ENCODE measurements at places on chromosomes 4 and X.

DNA sequence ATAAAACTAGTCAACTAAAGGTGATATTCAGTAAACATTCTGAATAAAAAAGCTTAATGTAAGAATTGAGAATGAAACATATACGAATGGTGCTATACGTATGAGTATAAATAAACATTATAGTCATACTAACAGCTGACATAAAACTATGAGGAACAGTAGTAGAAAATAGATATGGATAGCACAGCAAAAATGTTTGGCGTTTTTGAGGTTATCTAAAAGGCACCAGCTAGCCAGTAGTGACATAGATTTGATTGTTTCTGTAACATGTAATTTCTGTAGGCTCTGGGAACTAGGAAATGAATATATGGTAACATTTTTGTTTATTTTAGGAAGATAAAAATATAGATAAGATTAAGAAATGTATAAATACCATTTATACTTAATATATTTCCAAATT lies 69.3 kb downstream of the SNX25 start:
- DNase-seq: no peak

GRCh38 chr4:33494150-33494549 lies 2750.2 kb downstream of the ARAP2 start:
- peak; percentile 8 for DNase-seq

DNA sequence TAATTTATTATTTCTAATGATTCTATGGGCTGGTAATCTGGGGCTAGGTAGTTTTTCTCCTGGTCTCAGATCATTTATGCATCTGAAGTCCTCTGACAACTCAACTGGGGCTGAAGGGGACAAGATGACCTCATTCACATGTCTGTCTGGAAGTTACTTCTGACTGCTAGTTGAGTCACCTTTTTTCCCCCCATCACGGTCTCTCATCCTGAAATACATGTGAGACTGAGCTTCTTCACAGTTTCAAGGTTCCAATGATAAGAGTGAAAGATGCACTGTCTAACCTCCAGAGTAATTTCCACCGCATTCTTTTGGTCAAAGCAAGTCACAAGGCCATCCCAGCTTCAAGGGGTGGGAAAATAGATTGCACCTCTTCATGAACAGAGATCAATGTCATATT lies 356.7 kb upstream of the RPS6KA3 start:
- peak; percentile 24 for DNase-seq

GRCh38 chr4:85005865-85006377 lies 39.4 kb upstream of the WDFY3 start:
- peak; percentile 76 for DNase-seq

GRCh38 chr4:112311516-112311915 lies 14.3 kb downstream of the ALPK1 start:
- DNase-seq: no peak

DNA sequence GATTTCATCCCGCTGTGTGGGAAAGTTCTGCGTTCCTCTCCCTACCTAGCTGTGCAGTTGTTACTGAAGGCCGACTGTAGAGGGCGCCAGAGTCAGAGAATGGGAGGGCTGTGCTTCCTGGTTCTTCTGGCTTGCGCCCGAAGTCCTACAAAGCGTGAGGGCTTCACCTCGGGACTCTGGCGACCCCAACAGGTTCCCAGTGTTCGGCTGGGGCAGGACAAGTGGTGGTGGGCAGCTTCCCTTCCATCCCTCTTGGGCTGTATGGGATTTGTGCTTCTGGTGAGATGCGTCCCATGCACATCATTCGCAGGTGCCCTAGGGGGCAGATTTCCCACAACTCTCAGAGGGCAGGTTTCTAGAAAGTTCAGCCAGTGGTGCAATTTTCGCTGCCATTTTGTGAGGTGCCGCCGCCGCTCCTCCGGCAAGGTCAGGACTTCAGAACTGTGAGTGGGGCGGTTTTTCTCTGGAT lies 27.3 kb downstream of the CT45A1 start:
- DNase-seq: no peak

GRCh38 chr4:109821185-109821584 lies 5.6 kb downstream of the GAR1 start:
- DNase-seq: no peak

DNA sequence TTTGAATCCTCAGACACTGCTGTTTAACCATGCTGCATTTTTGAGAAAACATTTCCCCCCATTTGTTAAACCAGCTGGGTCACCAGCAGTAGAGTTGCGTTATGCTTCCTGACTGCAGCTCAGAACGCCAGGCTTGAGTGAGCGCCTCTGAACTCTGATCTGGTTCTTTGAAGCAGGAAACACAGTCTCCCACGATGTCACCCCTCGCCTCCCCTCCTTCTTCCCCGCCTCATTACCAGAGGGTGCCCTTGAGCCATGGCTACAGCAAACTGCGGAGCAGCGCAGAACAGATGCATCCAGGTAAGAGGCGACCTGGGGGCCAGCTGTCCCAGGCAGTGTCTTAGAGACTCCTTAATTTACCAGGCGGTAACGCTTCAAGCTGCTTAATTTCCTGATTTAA lies 78.4 kb downstream of the REPS2 start:
- DNase-seq: no peak

- DNase-seq: no peak
These were observed at the start of gene SLC25A31 for GRCh38 chr4:127730142-127730913. SLC25A31 (plus strand) TSS chr4:127730400; CDS start chr4:127730546, 146 bp downstream.

DNA sequence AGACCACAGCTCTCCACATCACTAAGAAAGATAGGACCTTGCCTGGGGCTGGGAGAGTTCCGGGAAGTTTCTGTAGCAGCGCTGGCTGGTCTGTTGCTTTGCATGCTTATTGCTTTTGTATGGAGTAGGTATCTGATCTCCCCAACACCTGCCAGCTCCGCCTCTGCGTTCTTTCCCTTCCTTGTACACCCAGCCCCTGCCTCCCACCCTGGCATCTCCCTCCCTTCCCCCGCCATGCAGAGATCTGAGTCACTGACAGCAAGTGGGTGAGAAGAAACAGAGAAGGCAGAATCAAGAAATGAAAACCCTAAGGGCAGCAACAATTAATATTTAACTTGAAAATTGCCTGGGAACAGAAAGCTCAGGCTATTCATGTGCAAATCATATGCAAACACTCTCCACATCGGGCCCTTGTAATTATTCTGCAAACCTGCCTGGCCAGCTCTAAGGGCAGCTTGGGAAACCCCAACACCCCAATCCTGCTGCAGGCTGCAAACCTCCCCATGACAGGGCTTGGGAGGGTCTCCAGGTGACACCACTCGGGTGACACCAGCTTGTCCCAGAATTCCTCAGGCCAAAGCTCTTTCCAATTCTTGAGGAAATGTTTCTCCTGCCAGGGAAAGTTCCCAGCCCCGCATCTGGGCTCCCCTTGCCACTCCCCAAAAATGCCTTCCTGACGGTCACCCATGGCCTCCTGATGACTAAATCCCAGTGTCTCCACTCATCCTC lies 257.2 kb downstream of the FBXW7 start:
- DNase-seq: peak; percentile 50

- no peak for DNase-seq
These were observed 280.3 kb upstream of the KLF3 start for GRCh38 chr4:38383646-38384121.

DNA sequence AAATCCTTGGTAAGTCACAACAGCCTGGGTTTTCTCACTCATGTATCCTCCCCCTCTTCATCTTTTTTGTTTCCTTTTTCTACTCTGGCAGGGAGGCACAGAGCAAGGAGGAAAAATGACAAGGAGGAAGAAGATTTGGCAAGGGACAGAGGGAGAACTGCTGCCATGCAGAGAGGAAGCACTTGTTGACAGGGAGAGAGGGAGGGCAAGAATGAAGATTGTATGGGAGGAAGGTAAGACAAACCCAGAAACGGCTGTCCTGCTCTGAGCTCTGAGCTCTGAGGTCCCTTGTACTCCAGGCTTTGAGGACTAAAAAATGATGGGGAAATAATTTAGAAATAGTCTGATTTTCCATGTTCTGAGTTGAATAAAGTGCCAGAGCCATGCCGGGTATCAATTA lies 123.9 kb downstream of the DCHS2 start:
- no peak for DNase-seq

GRCh38 chrX:23374291-23374690 lies 39.6 kb downstream of the PTCHD1 start:
- DNase-seq: peak; percentile 14

GRCh38 chr4:71126719-71127118 lies 133.3 kb downstream of the DCK start:
- peak; percentile 85 for DNase-seq

DNA sequence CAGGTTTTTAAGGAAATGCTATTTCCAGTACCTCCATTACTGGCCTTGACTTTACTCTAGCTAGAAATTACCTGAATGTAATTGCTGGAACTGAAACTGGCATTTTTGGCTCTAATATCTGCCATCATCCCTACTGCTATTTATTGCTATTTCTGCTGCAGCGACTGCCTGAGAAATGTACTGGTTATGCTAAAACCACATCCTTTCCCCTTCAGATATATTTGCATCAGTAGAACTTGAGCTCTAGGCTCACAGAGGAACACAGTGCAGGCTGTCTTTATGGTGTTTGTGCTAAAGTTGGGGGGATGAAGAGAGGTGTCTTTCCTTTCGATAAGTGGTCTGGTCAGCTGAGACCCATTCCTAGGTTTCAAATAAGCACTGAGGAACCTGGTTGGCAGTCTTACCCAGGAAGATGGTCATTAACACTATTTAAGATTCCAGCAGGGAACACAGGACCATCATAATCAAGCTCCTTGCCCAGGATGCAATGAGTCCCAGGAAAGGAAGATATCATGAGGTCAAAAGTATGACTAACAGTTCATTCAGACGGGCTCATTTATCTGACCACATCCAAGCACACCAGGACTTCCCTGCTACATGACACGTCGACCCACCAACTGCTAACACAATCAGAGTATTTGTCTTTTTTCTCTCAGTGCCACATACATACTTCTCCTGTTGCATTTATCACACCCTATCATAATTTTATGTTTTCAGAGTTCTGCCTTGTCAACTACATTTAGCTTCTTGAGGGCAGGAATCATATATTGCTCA lies 137.4 kb downstream of the GABRA3 start:
- no peak for DNase-seq

- DNase-seq: no peak
These were observed 16.0 kb downstream of the CRLF2 start for GRCh38 chrX:1196436-1196835.

GRCh38 chr4:72902354-72902753 lies 167.2 kb downstream of the COX18 start:
- DNase-seq: no peak

- DNase-seq: no peak
These were observed 18.3 kb upstream of the PGRMC2 start for GRCh38 chr4:128305942-128306341.

- peak; percentile 9 for DNase-seq
These were observed 408.4 kb downstream of the ARAP2 start for GRCh38 chr4:35835893-35836292.

- DNase-seq: peak; percentile 15
These were observed 63.5 kb upstream of the ARHGAP36 start for GRCh38 chrX:130994671-130995070.

- DNase-seq: peak; percentile 43
These were observed 315.8 kb downstream of the STIM2 start for GRCh38 chr4:27176400-27176799.

GRCh38 chr4:170226288-170226687 lies 136.5 kb upstream of the AADAT start:
- DNase-seq: no peak

DNA sequence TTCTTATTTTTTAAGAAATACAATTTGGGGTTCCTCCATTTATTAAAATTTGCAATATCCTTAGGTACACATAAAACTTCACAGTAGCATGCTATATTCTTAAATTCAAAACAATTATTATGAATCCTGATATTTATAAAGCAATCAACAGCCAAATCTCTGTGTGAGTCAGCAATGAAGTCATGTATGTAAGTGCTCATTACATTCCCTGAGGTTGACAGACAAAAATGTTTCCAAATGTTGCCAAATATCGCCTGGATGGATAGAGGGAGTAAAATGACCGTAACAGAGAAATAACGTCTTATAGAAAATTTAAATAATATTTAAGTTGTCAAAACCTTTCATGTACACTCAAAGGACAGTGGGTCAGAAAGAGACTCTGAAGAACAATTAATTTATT lies 220.0 kb downstream of the PCDH18 start:
- peak; percentile 40 for DNase-seq

DNA sequence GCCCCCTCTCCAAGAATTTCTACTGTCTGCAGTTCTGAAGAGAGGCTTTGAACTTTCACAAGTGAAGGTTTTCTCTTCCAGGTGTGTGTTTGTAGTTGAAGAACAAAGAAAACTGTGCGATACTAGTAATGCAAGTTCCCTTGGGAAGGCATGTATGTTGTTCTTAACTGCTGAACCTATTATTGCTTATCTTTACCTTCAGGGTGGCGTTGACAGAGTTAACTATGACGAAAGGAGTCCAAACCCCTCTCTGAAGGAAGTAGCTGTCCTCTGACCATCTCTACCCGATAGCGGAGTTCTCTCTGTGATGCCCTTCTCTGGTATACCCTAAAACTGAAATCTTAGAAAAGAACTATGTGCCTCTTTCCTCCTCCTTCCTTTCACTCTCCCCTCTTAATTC lies 79.9 kb downstream of the TSPAN7 start:
- DNase-seq: no peak

GRCh38 chr4:146327859-146328650 lies 113.7 kb downstream of the REELD1 start:
- no peak for DNase-seq

DNA sequence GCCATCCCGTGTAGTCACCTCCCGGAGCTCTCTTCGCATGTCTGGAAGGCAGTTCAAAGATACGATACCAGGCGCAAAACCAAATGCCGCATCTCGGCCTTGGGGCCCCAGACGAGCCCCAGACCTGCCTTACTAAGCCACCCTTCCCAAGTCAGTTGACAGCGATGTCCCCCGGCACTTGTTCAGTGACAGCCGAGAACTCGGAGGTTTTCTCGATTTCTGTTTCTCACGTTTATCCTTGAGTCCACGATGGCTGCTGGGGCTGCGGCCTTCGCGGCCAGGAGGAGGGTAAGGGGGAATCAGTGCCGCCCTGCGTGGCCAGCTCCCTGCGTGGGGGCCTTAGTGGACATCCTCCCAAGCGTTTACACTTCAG lies 7.3 kb downstream of the MAEA start:
- DNase-seq: no peak

- peak; percentile 10 for DNase-seq
These were observed 101.6 kb upstream of the MAP9 start for GRCh38 chr4:155478336-155478835.

GRCh38 chrX:10859353-10859752 lies 239.0 kb upstream of the MID1 start:
- DNase-seq: no peak

DNA sequence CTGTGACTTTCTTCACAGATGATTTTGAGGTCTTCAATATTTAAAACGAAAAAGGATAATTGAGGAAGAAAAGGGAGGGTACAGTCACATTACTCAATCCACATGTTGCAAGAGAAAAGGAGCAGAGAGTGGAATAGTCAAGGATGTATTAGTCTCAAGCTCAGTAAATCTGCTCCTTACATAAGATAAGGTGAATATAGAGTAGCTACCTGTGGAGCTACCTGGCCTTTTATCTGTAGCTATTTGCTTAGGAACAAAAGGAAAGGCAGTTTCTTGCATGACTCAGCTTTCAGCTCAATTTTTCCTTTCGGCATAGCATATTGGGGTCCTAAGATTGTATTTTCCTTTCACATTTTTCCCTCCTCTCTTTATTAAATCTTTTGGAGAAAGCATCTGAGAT lies 26.3 kb upstream of the ACTRT1 start:
- DNase-seq: no peak

Data from epithelial cell of esophagus (primary cell).